ENCODE measurements at places on chromosomes 13 and 19.

DNA sequence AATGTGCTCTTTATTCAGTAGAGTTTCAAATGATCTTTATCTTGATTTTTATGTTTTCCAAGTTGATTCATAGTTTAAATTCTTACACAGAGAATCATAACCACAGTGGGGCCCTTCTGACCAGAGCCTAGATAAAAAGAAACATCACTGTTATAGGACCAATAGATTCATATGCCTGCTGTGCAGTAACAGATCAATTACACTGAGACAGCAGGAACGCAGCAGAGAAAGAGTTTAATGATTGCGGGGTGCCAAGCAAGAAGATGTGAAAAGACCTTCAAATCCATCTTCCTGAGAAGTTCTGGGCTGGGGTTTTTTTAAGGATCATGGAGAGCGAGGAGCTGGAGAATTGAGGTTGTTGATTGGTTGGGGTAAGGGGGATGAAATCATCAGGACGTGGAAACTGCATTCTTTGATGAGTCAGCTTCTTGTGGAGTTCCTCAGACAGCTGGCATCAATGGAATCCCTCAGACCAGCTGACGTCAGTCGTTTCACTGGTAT lies 346.6 kb downstream of the TBC1D4 start:
- no peak for DNase-seq

GRCh38 chr19:55459551-55459949 lies 1.9 kb downstream of the ISOC2 start:
- DNase-seq: no peak

- DNase-seq: no peak
Observed at GRCh38 chr13:50072676-50073075, 57.4 kb downstream of the KCNRG start.

DNA sequence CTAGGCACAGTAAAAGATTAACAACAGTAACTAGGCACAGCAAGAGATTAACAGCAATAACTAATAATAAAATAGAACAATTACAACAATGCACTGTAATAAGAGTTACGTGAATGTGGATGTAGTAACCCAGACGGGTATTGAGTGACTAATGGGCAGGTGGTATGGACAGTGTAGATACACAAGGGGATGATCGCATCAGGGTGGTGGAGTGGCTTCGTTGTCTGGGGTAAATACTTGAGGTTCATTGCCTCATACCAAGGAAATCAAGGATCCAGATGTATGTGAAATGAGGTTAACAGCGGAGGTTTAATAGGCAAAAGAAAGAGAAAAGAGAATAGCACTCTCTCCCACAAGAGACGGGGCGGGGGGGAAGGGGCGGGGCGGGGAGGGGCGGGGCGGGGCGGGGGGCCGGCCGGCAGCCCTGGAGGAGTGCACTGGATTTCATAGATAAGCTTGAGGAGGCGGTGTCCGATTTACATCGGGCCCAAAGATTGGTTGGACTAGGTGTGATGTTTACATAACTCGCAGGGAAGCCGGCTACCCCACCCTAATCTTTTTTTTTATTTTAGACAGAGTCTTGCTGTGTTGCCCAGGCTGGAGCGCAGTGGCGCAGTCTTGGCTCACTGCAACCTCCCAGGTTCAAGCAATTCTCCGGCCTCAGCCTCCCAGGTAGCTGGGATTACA lies 106.3 kb downstream of the KCTD15 start:
- DNase-seq: no peak

DNA sequence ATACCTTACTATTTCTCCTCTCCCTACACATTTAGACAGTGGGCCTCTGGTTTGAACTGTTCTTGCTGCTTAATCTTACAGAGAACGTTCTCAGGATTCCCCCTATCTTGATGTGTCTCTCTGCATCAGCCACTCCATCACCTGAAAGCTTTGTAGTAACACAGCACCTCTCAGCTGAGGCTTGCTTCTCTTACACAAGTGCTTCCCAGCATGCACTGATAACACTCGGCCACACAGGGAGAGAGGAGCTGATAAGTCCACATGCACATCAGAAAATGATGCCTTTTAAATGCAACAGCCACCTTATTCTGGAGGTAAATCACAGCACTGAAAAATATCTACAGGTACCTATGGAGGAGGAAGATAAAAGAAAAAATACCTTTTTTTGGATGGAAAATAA lies 192.2 kb upstream of the TSHZ3 start:
- DNase-seq: no peak

All from CMK (cell line).